ENCODE measurements at places on chromosomes 5 and 9.

DNA sequence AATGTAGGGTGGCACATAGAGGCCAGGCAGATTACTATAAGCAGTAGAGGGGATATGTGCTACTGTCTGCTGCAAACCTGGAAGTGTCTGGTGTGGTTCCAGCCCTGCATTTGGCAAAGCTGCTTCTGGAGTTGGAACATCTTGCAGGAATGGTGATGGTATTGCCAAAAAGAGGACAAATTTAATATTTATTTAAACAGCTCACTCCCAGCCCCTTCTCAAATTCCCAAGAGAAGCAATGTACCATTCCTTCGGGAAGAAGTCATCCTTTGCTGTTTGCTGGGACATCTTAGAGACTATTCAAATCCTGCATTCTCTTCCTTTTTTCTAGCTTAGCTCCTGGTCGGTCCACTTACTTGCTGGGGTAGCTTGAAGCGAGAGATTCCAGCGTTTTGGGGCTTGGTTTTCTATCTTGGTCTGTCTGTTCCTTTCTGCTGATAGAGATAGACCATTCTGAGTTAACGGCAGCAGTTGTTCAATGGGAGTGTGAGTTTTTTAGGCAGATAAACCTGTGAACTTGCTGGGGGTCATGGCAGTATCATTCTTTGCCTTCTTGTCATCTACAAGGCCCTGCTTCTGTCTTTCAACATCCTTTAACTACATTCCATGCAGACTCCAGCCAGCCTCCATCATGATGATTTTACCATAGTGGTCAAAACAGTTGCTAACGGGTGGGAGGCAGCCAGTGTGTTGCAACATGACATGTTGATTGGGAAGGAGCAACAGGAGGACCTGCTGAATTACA lies 69.9 kb downstream of the RCL1 start:
- DNase-seq, result no peak

GRCh38 chr9:132583584-132584304 lies 1.3 kb downstream of the BARHL1 start:
- DNase-seq, result no peak

- DNase-seq, result no peak
Observed at GRCh38 chr9:11023201-11023600, 410.4 kb upstream of the PTPRD start.

- DNase-seq, result no peak
Observed at GRCh38 chr5:61293071-61293470, 39.0 kb upstream of the ZSWIM6 start.

DNA sequence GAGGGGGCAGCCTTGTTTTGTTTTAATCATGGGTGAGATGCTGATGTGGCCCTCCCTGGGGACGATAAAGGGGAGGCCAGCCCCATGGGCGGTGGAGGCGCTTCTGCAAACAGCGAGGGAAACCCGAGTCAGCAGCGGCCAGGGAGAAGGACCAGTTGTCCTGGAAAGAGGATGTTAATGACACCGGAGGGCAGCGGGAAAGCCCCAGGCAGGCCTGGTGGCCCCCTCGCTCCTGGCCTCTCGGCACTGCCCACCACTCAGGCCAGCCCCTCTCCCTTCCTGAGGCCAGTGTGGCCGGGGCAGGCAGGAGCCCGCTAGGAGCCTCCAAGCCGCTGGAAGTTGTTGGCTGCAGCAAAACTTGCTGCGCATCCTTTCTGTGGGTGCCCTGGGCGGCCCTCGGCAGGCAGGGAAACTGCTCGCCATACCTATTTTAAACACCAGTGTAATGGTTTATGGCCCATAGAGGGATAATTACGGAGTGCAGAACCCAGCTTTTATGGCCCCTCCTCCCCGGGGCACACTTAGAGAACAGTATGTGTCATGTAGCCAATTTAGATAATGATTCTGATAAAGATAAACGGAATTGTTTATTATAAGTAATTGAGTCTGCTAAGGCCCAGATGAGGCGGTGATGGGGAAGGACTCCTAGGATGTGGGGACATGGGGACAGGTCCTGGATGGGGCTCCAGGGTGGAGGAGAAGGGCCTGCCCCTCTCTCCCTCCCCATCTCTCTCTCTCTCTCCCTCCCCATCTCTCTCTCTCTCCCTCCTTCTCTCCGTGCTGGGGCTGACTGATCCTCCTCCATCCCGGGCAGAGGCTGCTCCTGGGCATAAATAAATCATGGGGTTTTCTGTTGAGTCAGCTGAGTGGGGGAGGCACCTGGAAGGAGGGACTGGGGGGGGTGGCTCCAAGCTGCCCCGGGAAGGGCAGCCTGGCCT lies 36.9 kb downstream of the LMX1B start:
- DNase-seq, result no peak
